Islet precursor cell (in vitro differentiated cells): ENCODE measurements at places on chromosomes 7 and 10.

DNA sequence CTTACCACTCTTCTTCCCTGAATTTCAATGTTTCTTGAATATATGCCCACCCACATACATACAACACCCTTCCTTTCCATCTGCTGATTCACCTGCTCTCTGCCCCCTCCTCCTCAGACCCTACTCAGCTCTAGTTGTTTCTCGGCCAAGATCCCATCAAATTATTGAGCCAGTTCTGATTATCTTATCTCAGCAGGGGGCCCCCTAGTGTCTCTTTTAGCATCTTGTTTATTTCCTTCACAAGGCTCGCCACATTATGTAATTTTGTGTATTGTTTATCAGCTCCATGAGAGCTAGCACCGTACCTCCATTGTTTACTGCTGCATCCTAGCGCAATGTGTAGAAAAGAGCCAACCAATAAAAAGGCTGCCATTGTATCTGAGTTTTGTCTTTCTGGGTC lies 71.9 kb downstream of the FAM13C start:
- no peak for DNase-seq

GRCh38 chr7:67311901-67312300 lies 315.3 kb downstream of the TYW1 start:
- no peak for DNase-seq

- DNase-seq: no peak
These were observed 46.2 kb upstream of the COMTD1 start for GRCh38 chr10:75281974-75282373.

DNA sequence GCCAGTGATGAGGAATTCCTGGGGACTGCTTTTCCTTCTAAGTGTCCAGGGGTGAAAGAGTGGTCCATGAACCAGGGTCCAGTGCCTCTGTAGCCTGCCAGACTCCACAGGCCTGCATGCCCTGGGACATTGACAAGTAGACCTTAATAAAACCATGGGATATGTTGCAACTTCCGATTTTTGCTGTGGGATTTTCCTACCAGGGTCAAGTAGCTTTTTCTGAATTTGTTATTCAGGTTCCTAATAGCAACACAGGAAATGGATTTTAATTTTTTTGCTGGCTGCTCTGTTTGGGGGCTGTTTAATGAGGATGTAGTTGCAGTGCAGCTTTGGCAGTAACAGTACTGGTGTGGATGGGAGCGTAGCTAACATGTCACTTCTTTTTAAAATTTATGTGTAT lies 42.1 kb downstream of the WBP1L start:
- DNase-seq: no peak

- DNase-seq: no peak
These were observed 136.1 kb downstream of the SEMA3A start for GRCh38 chr7:84058311-84059076.

GRCh38 chr10:72292223-72292691 lies 18.5 kb downstream of the DDIT4 start:
- peak; percentile 93 for DNase-seq
